ENCODE measurements at places on chromosomes 4 and X.

GRCh38 chrX:72028701-72029470 lies 102.8 kb downstream of the RTL5 start:
- DNase-seq = no peak

- no peak for DNase-seq
Observed at GRCh38 chr4:78734441-78735162, 41.5 kb upstream of the BMP2K start.

GRCh38 chr4:7236847-7237246 lies 44.5 kb downstream of the SORCS2 start:
- DNase-seq = no peak

- DNase-seq = no peak
Observed at GRCh38 chr4:179399054-179399782, 1957.0 kb upstream of the AGA start.

DNA sequence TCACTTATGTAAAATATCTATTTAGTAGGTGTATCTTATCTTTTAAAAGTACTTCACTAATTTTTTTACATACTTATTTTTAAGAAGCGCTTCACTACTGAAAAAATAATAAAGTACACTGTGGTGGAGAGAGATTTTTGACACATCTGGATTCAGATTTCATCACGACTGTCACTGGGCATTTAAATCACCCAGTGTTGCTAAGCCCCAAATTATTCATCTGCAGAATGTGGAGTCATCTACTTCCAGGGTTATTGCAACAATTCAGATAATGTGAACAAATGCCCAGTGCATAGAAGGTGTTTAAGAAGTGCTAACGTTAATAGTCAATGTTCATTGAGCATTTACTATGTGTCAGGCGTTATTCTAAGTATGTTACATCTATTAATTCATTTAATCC lies 41.8 kb downstream of the AASDH start:
- DNase-seq = no peak

GRCh38 chrX:152444338-152444737 lies 6.8 kb downstream of the GABRA3 start:
- no peak for DNase-seq

- DNase-seq = no peak
Observed at GRCh38 chrX:101080326-101081124, 1.8 kb downstream of the TMEM35A start.

GRCh38 chr4:140866492-140867005 lies 110.4 kb upstream of the TBC1D9 start:
- no peak for DNase-seq

DNA sequence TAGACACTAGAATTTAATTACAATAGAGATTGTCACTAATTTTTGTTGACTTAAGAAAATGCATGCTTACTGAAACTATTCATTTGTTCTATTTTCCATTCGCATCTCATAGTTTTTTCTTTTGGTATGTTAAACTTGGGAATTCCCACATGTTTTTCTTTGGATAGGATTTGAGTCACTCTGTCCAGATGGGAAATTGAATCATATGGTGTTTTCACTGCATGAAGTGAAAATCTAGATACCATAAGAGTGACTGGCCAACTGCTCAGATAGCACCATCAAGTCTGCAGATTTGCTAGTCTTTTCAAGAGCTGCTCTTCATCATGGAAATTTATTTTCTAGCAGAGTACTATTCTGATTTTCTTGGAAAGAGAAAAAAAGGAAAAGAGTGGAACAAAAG lies 172.6 kb downstream of the FAM47B start:
- no peak for DNase-seq

GRCh38 chr4:153393397-153393796 lies 48.9 kb downstream of the MND1 start:
- DNase-seq = no peak

GRCh38 chr4:15837591-15837990 lies 59.5 kb downstream of the CD38 start:
- no peak for DNase-seq

DNA sequence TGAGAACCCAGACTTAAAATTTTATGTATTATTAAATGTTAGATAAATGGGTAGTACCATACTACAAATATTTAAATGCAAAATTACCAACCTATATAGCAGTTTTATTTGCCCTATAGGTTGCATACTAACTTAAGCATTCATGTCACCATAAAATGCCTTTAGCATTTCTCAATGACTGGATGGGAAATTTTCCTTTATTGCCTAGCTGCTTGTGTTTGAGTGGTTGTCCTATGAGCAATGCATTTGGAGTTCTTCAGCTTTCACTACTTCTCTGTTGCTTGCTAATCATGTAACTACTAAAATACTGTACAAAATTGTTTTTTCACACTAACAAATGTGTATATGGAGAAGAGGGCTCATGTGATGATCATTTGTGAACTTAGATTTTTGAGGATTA lies 44.2 kb upstream of the CEP135 start:
- DNase-seq = no peak

GRCh38 chr4:62517716-62518115 lies 1317.6 kb downstream of the ADGRL3 start:
- no peak for DNase-seq
